Trophoblast cell (in vitro differentiated cells and primary cell): ENCODE measurements at places on chromosomes 4 and X.

DNA sequence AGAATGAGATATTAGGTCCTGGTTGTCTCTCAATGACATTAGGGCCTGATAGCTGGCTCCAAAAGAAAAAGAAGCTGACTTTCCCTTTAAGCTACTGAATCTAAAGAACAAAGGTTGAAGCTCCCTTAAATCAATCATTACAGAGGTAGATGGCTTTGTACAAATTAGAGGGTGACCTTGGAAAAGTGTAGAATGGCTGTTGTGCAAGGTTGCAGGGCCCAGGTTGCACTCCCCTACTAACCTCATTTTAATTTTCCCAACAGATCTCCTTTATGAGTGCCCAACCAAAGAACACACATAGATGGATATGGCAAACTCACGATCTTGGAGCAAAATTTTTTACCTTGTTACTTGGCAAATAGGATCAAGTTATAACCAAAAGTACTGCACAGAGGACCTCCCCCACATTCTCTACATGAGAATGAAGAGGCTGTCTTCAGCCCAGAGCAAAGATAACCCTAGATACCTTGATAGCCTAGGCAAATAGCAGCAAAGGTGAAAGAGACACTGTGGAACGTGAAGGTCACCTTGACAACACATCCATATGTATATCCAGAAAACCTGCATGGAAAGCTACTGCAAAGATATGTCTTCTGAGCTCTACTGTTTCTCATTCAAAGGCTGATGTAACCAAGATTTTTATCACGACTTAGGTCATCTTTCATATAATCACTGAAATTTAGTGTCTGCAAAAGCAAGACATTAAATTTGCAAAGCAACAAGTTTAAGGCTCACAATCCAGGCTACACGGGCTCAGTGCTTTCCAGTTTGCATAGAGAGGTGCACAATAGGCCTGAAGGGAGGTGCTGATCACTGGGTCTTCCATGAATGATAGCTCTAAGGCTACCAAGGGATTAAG, 23.0 kb downstream of the KLB start:
- no peaks in the 10 kb centered on the region for H3K36me3 ChIP-seq
- DNase-seq: peak; percentile 25
- H3K27me3 ChIP-seq: no peaks in the 10 kb centered on the region
- H3K4me3 ChIP-seq: no peak overlapping the region
- peak overlapping the region; percentile 49 for H3K27ac ChIP-seq

DNA sequence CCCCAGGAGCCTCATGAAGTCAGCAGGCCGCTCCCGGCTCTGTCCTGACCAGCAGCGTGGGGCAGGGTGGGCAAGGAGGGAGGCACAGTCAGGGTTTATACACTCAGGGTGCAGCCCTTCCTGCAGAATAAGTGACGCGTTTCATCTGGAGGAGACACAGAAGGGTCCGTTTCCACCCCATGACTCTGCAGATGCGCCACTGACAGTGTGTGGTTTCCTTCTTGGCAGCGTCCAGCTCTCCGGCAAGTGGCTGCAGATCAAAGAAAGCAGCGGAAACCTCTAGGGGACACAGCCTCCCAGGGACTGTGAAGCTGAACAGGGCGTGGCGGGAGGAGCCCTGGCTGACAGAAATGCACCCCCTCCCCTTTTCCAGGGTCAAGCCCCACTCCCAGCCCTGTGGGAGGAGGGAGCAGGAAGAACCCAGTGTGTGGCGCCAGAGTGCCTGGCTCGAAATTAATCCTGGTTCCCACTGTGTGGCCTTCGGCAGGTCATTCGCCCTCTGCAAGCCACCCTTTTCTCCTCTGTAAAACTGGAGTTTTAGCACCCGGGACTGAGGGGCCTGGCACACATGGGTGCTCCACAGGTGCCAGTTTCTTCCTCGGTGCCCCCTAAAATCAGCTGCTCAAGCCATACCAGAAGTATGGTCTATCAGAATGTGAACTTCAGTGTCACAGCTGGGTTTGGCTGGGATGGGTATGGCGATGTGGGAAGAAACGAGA, 17.3 kb upstream of the TBC1D14 start:
- no peak overlapping the region for H3K27ac ChIP-seq
- no peaks in the 10 kb centered on the region for H3K36me3 ChIP-seq

- no peaks in the 10 kb centered on the region for H3K36me3 ChIP-seq
- no peaks in the 10 kb centered on the region for H3K4me1 ChIP-seq
- H3K27ac ChIP-seq: no peak overlapping the region
- DNase-seq: no peak
Observed at GRCh38 chrX:131675596-131676194, 131.8 kb downstream of the OR13H1 start.

GRCh38 chrX:148288451-148288850, 212.0 kb upstream of the AFF2 start:
- H3K4me3 ChIP-seq: no peak overlapping the region
- H3K36me3 ChIP-seq: no peaks in the 10 kb centered on the region
- no peaks in the 10 kb centered on the region for H3K4me1 ChIP-seq
- DNase-seq: no peak

DNA sequence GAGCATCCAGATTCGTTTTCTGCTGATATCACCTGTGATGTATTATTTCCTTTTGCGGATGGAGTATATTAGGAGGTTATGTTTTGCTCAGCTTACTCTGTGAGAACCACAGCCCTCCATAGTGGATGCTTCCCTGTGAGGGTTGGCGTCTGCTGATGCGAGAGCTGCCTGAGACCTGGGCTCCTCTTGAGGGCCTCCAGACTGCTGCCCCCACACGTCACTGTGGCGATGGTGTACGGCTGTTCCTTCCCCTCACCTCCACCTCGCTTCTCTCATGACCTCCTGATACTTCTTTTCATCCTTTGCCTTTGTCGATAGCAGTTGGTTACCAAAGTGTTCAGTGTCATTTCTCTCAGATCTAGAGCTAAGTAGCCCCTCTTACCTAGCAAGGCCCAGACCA, 71.7 kb downstream of the TNIP2 start:
- no peak overlapping the region for H3K27ac ChIP-seq
- no peaks in the 10 kb centered on the region for H3K4me1 ChIP-seq
- no peak for DNase-seq
- H3K27me3 ChIP-seq: no peaks in the 10 kb centered on the region
- no peak overlapping the region for H3K4me3 ChIP-seq
- peaks cover 27% of the 10 kb centered on the region for H3K36me3 ChIP-seq

DNA sequence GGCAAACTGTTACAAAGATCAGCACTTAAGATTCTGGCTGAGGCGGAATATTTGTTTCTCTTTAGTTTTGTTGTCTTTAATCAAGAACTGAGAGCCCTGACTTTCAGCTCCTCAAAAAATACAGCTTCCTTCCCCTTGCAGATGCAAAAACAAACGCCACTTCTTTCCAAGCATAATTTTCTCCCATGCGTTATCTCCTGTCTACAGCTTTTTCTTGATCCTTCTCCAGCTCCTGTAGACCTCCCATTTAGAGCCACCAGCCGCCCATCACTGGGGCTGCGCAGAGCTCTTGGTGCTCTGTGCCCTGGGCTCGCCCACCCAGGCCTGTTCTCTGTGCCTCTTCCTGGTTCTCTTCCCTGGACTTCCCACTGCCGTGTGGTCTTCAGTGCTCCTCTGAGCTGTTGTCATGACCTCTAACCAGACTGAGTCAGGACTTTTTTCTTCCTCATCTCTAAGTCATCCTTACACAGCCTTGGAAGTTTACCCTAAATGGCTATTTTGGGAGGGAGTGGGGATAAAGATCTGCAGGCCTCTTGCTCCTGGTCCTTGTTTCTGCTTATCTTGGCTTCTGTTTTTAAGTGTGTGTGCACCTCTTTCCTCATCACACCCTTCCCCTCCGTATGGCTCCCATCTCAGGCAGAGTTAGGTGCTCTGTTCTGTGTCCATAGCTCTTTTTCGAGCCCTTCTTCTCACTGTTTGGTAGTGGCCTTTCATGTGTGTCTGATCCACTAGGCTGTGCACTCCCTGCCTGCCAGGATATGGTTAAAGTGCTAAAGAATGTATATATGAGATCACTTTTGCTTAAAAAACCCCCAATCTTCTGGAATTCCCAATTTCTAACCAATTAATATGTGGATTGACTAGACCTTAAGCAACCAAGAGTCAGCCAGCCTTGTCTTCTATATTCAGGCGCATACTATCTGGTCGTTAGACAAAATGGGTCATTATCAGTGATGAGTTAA, 122.5 kb downstream of the PTTG2 start:
- no peak for DNase-seq
- H3K4me1 ChIP-seq: peaks cover 14% of the 10 kb centered on the region

GRCh38 chrX:2401201-2401589, 99.6 kb downstream of the DHRSX start:
- no peak overlapping the region for H3K27ac ChIP-seq
- no peak overlapping the region for H3K4me3 ChIP-seq
- H3K36me3 ChIP-seq: peaks cover 2% of the 10 kb centered on the region
- DNase-seq: no peak
- no peaks in the 10 kb centered on the region for H3K27me3 ChIP-seq

- no peak for DNase-seq
- H3K27ac ChIP-seq: no peak overlapping the region
- H3K27me3 ChIP-seq: no peaks in the 10 kb centered on the region
- H3K4me3 ChIP-seq: no peak overlapping the region
Observed at GRCh38 chr4:91958596-91958995, 345.2 kb upstream of the GRID2 start.

- H3K27me3 ChIP-seq: no peaks in the 10 kb centered on the region
- DNase-seq: peak; percentile 62
- no peak overlapping the region for H3K27ac ChIP-seq
- H3K4me1 ChIP-seq: no peaks in the 10 kb centered on the region
- H3K36me3 ChIP-seq: no peaks in the 10 kb centered on the region
Observed at GRCh38 chrX:135931644-135932487, 38.4 kb downstream of the SAGE1 start.

- H3K27ac ChIP-seq: no peak overlapping the region
- no peak for DNase-seq
- no peaks in the 10 kb centered on the region for H3K4me1 ChIP-seq
- no peaks in the 10 kb centered on the region for H3K27me3 ChIP-seq
- no peak overlapping the region for H3K4me3 ChIP-seq
Observed at GRCh38 chr4:42277291-42277690, 120.0 kb upstream of the SHISA3 start.

DNA sequence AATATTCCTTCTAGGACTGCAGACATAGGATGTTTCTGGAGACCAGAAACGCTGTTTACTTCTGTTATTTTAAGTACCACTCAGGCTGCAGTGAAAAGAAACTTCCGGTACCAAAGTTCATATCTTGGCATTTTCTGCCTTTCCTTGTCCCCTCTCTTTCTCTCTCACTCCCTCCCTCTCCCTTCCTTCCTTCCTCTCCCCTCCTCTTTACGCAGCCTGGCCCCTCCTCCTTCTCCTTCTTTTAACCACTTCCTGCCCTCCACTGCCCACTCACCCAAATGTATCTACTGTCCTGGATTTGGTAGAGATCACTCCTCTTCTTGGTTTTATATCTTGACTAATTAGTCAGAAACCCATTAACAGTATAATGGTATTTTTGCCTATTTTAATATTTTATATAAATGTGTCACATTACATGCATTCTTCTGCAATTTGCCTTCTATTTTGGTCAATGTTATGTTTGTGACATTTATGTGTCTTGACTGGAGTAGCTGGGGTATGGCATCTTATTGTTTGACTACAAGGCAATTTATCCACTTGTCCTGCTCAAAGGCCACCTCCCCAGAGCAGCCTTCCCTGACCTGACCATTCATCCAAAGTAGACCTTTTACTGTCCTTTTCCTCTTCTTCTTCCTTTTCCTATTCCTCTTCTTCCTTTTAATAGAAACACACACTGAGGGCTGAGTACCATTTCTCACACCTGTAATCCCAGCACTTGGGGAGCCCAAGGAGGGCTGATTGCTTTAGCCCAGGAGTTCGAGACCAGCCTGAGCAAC, 56.9 kb downstream of the BCOR start:
- no peaks in the 10 kb centered on the region for H3K36me3 ChIP-seq
- H3K4me3 ChIP-seq: no peak overlapping the region
- DNase-seq: no peak

- H3K4me3 ChIP-seq: no peak overlapping the region
- H3K4me1 ChIP-seq: no peaks in the 10 kb centered on the region
- H3K36me3 ChIP-seq: no peaks in the 10 kb centered on the region
- no peak overlapping the region for H3K27ac ChIP-seq
Observed at GRCh38 chr4:162016991-162017390, 146.8 kb downstream of the FSTL5 start.

GRCh38 chrX:133495464-133496391, 80.4 kb upstream of the GPC4 start:
- no peak overlapping the region for H3K27ac ChIP-seq
- H3K36me3 ChIP-seq: no peaks in the 10 kb centered on the region
- no peak for DNase-seq
- no peaks in the 10 kb centered on the region for H3K27me3 ChIP-seq
- H3K4me3 ChIP-seq: no peak overlapping the region
- no peaks in the 10 kb centered on the region for H3K4me1 ChIP-seq

GRCh38 chrX:105701310-105702052, 120.9 kb upstream of the NRK start:
- H3K4me1 ChIP-seq: no peaks in the 10 kb centered on the region
- H3K4me3 ChIP-seq: no peak overlapping the region
- no peaks in the 10 kb centered on the region for H3K36me3 ChIP-seq
- H3K27ac ChIP-seq: no peak overlapping the region

GRCh38 chr4:118335324-118335723, 17.5 kb downstream of the PRSS12 start:
- H3K27me3 ChIP-seq: no peaks in the 10 kb centered on the region
- no peak overlapping the region for H3K4me3 ChIP-seq
- H3K27ac ChIP-seq: no peak overlapping the region
- H3K36me3 ChIP-seq: peaks cover 8% of the 10 kb centered on the region

- no peaks in the 10 kb centered on the region for H3K36me3 ChIP-seq
- H3K4me1 ChIP-seq: peaks cover 6% of the 10 kb centered on the region
- H3K27me3 ChIP-seq: no peaks in the 10 kb centered on the region
- DNase-seq: no peak
- H3K27ac ChIP-seq: peak overlapping the region; percentile 61
- no peak overlapping the region for H3K4me3 ChIP-seq
Observed at GRCh38 chr4:58553031-58553430, 1442.8 kb upstream of the IGFBP7 start.

- H3K27me3 ChIP-seq: no peaks in the 10 kb centered on the region
- no peak overlapping the region for H3K4me3 ChIP-seq
- DNase-seq: peak; percentile 37
- H3K36me3 ChIP-seq: no peaks in the 10 kb centered on the region
- peaks cover 4% of the 10 kb centered on the region for H3K4me1 ChIP-seq
Observed at GRCh38 chr4:87037671-87038334, 103.0 kb downstream of the AFF1 start.

- DNase-seq: no peak
- no peaks in the 10 kb centered on the region for H3K36me3 ChIP-seq
- H3K27me3 ChIP-seq: no peaks in the 10 kb centered on the region
- no peak overlapping the region for H3K27ac ChIP-seq
Observed at GRCh38 chr4:4752576-4753401, 106.7 kb upstream of the MSX1 start.

GRCh38 chr4:143184217-143184502, 557 bp upstream of the USP38 start:
- H3K27ac ChIP-seq: peak overlapping the region; percentile 81
- no peaks in the 10 kb centered on the region for H3K27me3 ChIP-seq
- H3K4me1 ChIP-seq: peaks cover 2% of the 10 kb centered on the region
- peak; percentile 81 for DNase-seq
- H3K4me3 ChIP-seq: peak overlapping the region; percentile 75

- H3K27ac ChIP-seq: peak within 1 kb of the TSS; percentile 68
- H3K4me3 ChIP-seq: peak within 1 kb of the TSS; percentile 86
- no peaks in the 10 kb centered on the region for H3K27me3 ChIP-seq
- peak; percentile 95 for DNase-seq
- H3K36me3 ChIP-seq: no peaks in the 10 kb centered on the region
- no peaks in the 10 kb centered on the region for H3K4me1 ChIP-seq
Observed at GRCh38 chrX:53093748-53094581, at the start of gene KANTR. TSS of gene KANTR (plus strand) at chrX:53094142. CDS start at chrX:53124273, 30,131 bp downstream.
